ENCODE measurements at places on chromosomes 5 and 9.

- DNase-seq, result no peak
Measured at GRCh38 chr5:159317849-159318248, 12.4 kb downstream of the IL12B start.

- DNase-seq, result no peak
Measured at GRCh38 chr9:98972716-98973115, 29.0 kb downstream of the COL15A1 start.

- no peak for DNase-seq
Measured at GRCh38 chr9:97697837-97698236, 697 bp upstream of the XPA start.

DNA sequence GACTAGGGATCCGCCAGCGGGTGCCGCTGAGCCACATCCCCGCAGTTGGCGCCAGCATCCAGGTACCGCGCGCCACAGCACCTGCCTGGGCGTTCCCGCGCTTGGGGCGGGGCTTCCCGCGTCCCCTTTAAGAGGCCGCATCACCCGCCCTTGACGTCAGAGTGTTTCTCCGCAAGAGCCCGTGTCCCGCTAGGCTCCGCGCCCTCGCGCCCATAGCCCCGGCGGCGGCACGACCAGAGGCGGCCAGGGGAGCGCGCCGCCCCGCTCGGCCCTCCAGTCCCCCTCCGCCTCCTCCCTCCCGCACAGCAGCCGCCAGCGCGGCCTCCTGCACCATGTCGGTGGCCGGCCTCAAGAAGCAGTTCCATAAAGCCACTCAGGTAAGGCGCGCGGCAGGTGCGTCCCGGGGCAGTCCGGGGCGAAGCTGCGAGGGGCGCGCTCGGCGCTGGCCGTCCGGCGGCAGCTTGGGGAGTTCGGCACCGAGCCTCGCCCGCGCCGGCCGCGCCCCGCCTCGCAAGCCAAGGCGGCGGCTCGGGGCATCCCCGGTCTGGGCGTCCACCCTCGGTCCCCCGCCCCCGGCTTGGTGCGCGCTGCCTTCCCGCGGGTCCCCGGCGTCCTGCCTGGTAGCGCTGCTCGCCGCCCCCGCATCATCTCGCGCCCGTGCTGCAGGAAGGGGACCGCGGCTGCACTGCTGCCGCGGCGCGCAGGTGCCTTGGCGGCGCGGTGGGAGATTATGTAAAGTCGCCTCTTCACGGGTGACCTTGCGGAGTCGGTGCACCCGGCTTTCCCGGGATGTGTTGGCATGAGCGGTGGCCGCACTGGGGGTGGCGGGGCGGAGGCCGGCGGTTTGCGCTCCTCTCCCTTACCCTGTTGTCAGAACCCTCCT lies at the start of gene SH3GL2:
TSS of gene SH3GL2 (plus strand) at position 156 of the 883 bp plus-strand sequence.
- peak; percentile 61 for DNase-seq

DNA sequence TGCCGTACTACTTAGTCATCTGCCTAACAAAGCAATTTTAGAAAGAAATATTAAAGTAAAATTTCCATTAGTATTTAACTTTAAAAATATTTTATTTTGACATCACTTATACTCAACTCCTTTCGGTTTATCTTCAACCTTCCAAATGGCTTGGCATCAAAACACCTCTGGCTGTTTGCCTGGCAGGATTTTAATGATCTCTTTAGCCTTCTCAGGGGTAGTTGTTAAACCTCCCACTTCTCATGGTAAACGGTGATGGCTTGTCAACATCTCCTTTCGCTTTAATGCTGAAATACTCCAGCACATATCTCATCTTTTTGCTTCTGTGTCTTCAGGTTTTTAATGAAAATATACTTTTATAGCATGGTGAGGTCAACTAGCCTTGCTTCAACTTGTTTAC lies 747.1 kb downstream of the CETN3 start:
- no peak for DNase-seq

DNA sequence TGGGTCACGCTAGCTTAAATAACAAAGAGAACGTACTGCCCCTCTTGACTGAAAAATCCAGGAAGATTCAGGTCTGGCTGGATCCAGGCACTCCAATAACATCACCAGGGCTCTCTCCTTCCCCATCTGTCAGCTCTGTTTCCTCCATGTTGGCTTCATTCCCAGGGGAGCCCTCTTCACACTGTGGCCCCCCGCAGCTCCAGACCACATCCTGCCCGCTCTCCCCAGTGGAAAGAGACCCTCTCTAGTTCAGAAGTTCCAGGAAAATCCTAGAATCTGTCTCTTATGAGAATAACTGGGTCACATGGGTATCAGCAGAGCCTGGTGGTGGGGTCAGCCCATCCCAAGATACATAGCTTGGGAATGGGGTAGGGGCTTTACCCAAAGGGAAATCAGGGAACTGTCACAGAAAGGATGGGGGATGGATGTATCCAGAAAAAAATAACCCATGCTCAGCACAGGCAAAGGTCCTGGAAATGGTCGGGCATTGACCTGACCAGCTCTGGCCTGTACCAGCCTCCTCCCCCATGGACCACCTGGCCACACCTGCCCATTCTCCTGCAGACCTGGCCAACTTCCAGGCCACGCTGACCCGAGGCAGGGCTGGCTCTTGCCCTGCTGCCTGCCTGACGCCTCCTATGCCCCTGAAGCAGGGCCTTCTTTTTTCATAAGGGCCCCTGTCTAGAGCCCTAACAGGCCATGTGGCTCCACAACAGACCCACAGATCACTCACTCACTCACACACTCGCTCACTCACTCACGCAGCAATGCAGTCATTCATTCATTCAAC lies 65.9 kb downstream of the COL23A1 start:
- no peak for DNase-seq

- peak; percentile 48 for DNase-seq
Measured at GRCh38 chr5:139061274-139061673, 136.9 kb downstream of the SIL1 start.

DNA sequence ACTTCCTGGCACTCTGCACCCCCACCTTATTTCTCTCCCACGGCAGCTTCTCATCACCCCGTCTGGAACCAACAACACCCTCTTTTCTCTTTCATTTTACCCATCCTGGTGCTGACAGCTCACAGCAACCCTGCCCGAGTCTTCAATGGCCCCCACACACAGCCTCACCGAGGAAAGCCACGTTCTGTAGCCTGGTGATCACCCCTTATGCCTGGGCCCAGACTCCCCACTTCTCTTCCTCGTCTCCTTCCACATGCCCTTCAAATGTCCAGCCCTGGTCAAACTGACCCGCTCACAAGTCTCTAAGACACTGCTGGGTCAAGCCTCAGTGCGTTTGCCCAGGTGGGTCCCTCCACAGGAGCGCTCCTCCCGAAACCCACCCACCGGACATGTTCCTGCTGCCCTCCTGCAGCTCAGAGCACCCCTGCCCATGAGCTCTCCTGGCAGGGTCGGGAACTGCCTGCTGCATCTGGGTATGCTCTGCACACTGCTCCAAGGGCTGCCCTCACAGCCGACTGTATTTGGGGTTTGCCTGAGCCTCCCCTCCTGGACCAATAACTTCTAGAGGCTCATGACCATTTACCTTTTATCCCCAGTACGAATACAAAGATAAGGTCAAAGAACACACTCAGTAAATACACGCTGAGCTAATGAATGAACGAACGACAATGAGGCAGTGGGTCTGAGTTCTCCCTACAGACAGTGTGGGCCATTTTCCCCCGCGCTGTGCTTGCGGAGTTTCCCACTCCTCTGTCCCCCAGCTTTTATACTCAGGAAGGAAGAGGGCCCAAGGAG lies 154.7 kb upstream of the PHYKPL start:
- no peak for DNase-seq

DNA sequence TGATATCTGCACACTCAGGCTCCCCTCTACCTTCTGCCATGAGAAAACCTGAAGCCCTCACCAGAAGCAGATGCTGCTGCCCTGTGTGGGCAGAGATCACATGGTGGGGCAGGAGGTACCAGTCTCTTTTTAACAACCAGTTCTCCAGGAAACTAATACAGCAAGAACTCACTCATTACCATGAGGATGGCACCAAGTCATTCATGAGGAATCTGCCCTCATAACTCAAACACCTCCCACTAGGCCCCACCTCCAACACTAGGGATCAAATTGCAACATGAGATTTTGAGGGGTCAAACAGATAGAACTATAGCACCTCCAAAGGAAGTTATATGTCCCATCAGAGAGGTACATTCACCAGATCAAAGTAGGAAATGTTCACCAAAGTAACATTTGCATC lies 136.3 kb upstream of the SHB start:
- peak; percentile 23 for DNase-seq

DNA sequence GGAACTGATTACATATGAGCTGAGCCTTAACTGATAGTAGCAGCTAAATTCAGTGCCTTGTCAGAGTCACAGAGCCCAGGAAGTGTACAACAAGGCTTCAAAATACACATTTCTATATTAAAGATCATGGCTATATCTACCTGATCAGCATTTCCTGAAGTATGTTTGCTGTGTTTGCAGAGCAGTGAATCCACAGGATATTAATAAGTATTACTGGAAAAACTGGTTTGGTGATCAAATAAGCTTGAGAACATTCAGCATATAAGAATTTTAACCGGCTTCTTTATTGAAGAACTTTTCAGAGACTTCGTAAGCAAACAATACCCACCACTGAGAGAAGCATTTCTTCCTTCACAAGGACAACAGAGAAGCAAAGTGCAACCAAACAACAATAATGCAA lies 227.0 kb downstream of the ELAVL2 start:
- peak; percentile 93 for DNase-seq

DNA sequence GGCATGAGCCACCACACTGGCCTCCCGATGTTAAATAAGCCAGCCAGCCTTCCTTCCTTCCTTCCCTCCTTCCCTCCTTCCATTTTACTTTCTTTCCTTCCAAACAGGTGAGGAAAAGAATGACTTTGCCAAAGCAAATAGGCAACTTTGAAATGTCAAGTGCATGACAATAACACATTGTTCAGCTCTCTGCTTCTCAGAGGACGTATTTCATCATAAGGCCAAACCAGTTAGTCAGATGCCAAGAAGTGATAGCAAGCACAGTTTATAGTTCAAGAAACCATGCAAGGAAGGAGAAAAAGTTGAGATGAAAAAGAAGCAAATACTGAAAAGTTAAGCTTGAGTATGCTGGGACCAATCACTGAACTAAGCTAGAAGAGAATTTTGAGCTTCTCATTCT lies 29.5 kb downstream of the POU4F3 start:
- DNase-seq, result peak; percentile 63

DNA sequence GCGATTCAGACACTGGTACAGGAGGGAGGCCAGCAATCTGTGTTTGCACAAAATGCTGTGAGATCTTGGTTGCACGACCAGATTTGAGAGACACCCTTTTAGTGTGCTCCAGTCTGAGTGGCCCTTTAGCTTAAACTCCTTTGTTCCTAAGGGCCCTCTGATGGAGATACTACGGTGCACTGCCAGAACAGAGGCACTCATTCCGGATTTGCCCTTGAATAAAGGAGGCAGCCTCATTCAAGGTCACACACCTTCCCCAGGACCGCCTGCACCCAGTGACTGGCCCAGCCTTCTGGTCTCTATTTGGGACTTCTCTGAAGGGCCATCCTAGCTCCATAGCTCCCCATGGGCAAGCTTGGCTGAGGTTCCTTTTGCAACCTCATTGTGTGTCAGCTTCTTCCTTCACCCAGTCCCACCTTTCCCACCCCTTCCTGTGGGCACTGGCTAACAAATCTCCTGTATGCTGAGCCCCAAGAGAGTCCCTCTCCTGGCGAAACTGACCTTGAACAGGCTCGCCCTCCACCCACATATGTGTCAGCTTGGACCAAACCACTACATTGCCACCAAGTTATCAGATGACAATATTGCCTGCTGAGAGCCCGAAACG lies 191.7 kb downstream of the GABBR2 start:
- no peak for DNase-seq

DNA sequence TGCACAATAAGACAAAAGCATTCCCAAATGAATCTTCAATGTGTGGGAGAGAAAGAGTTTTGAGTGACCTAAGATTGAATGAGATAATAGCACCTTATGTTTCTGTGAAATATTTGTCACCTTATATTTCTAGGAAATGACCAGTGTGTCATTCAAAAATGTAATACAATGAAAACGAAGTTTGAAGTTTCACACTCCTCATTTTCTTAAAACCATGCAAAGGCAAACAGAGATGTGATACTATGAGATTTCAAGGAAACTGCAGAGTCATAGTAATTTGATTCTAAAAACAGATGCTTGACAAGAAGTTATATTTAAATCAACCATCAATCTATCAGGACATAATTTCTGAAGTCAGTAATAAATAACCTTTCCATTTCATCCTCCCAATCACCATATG lies 13.6 kb upstream of the ABCA1 start:
- no peak for DNase-seq
